Stimulated activated CD8-positive, alpha-beta memory T cell treated with anti-CD3 and anti-CD28 coated beads, Interleukin-15, amount 100 ng/mL, for 4 hours (primary cell): ENCODE measurements at places on chromosomes 2 and 18.

DNA sequence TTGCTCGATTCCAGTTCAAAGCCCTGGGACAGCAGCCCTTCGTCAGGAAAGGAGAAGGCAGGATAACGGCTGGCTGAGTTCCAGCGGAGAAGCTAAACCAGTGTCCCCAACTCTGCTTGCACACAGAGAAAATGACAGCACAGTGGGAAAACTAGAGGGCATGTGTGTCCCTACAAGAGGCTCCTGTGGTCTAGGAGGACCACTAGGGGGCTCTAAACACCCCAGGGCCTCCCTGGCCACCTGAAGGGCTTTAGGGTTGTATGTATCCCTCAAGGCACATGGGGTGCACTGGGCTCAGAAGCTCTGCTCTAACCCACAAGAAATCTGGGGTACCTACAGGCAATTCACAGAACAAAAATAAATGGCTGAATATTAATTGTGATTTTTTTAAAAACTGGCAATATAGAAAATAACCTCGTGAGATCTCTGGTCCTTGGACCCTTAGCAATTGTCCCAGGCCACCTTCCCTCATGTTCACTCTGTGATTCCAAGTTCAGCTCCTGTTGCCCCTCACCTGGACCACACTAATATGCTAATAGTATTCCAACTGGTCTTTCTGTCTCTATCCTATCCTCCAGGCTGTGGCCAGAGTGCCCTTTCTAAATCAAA lies 17.5 kb downstream of the STAT1 start:
- no peak for DNase-seq

DNA sequence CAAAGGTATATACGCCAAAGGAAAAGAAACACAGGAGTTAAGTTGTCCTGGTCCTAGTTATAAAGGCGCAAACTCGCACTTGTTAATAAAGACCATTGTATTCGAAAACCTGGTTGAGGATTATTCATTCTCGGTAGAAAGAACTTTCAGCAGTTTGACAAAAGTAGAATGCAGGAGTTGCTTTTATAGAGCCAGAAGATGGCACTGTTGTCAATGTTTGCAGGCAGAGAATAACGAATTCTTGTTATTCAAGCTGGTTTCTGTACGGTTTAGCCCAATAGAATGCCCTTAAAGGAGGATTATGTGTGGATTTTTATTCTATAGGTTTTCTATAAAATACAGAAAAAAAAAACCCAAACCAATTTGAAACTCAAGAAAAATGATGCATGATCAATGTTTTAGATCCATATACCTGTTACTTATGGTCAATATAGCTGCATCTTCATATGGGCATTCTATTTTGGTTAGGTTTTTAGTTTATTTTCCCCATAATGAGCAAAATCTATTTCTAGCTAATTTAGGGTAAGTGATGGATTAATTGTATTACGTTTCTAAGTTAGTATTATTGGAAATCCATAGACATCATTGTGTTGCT lies 510.3 kb downstream of the PLCL1 start:
- DNase-seq: no peak

DNA sequence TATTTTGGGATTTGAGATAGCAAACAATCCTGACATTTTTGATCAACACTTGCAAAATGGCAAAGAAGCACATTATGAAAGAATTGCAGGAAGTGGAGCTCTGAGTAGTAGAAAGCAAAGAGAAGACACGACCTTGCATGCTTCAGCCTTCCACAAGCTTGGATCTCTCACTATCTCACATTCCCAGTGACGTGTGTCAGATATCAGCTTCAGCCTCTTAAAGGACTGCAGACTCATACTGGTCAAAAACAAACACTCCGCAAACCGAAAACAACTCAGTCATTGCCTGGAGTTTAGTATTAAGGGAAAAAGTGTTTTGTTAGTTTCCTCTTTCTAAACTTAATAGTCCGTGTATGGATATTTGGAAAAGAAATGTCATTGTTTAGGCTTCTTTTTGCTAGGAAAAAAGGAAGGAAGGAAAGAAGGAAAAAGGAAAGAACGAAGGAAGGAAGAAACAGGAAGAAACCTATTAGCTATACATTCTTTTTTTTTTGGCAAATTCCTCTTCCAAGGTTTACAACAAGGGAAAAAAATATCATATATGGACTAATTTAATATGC lies 32.6 kb upstream of the SLC40A1 start:
- DNase-seq: no peak

GRCh38 chr2:201558665-201559064 lies 84.6 kb downstream of the TMEM237 start:
- no peak for DNase-seq

DNA sequence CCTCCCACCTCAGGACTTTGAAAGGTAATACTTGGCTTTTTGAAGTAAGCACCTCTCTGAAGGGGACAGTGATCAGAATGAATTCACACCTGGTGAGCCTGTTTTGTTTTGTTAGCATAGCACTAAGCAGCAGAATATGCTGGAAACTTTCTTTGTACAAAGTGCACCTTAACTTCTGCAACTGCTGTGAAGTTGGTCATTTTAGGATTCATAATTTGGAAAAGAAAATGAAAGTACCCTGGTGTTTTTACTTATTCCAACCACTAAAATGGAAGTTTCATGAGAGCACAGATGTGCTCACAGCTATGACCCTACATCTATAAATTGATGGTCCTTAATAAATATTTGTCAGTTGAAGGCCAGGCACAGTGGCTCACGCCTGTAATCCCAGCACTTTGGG lies 257.8 kb upstream of the STON1 start:
- DNase-seq: no peak

GRCh38 chr2:202017940-202018339 lies 15.7 kb upstream of the FZD7 start:
- no peak for DNase-seq

DNA sequence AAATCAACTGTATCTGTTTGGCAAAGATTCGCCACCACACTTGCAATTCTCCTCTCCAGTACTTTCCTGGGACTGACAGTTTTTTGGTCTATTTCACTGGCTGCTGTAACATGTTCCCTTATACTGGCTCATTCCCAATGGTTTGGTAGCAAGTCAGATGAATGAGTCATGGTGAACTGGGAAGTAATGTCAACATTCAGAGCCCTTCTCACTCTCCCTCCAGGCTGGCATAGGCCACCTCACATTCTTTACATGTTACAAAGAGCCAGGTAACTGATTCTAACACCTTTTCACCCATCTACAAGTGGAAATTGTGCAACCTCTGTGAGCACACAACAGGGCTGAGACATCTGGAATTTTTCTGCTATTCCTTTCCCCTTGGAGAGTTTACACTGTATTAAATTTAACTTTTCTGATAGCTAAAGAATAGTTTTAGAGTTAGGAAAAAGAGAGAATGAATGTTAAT lies 111.3 kb upstream of the TLK1 start:
- no peak for DNase-seq
